ENCODE measurements at places on chromosomes 3 and 15.
A peak's percentile ranks its signal among the peaks of the same experiment; 100 is the strongest.

DNA sequence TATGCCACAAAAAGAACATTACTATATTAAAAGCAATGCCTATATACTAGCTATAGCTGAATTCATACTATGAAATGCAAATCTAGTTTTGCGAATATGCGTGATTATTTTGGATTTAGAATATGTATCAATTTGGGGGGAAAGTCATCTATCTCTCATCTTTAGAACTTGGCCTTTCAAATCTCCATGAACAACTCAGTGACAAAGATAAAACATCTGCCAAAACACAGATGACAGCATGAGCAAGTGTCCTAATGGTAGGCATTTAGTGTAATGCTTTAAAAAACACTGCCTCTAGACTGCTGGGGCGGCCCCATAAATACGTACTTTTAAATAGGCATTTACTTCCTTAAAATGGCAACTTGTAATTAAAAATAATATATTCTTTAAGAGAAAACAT is 2.7 kb downstream of the CD47 start:
- no peak for DNase-seq

- DNase-seq, result peak; percentile 27
Observed at GRCh38 chr3:185175370-185175987, 22.6 kb upstream of the C3orf70 start.

DNA sequence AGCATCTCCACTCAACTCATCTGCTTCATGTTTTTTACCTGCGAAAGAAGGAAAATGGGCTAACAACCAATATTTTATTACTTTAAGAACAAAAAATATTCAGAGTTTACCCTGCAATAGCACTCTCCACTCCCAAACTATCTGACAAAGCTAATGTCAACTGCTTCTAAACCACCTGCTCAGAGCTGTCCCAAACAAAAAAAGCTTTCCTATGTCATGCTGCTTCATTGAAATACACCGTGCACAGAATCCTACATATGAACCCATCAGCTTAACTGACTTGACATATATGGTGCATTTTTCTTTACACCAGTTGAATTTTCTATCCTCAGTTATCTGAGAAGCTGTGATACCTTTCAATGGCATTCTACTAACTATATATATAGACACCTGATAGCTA is 16.5 kb downstream of the SLTM start:
- no peak for DNase-seq

GRCh38 chr15:90810354-90810753 is 58.0 kb upstream of the FURIN start:
- DNase-seq, result no peak

- DNase-seq, result no peak
Observed at GRCh38 chr3:124810970-124811369, 76.2 kb downstream of the ITGB5 start.

DNA sequence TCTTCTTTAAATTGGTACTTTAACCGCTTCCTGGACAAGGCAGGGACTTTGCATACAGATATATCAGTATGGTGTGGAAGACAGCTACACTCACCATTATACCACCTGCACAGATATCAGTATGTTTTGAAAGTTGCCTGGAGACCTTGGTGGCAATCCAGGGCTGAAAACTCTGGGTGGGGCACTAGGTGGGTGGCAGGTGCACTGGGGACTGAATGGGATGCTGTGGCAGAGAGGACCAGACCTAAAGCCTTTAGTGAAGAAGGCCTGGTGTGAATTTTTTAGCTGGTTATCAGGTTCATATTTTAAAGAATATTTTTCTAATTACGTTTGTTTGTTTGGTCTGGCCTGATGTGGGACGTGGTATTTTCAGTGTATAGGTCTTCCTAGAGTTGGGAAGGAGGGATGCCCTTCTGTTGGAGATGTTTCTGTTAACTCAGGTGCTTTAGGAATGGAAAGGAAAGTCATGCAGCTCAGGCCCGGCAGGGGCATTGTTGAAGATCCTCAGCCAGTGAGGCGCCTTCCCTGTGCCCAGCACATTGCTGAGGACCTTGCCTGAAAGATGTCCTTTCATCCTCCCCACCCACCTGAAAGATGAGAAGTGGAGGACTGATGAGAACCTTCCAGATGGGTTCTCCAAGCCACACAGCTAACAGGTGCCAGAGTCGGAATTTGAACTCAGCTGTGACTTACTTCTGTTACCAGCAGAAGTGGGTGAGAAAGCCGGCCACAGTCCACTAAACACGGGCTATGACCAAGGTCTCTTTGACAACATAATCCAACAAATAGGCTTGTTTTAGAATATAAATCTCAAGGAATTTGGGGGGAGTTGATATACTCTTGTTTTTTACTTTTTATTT is 77.3 kb downstream of the APBA2 start:
- DNase-seq, result no peak

DNA sequence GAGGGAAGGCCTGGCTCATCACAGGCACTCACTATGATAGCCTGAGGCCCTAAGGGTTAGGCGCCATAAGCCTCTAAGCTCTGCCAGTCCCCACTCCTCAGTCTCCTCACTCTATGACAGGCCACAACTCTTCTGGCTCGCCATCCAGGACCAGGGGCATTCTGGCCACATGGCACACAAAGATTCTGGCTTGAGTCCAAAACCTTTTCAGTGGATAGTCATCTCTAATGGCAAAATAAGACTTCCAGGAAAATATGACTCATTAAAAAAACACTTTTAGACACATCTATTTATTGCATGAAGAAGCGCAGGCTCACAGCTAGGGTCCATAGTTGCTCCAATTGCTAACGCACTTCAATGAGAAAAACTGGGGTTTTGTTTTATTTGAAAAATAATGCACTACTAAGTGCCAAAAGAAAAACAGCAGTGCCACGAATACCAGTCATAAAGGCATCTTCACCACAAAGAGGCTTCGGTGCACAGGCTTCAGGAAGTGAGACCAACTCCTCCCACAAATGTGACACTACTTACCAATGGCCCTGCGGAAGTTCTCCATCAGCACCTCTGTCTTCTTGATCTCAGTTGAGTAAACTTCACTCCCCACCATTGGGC is 11.1 kb downstream of the RUVBL1 start:
- DNase-seq, result peak; percentile 67

GRCh38 chr3:102174832-102175374 is 259.9 kb upstream of the ZPLD1 start:
- no peak for DNase-seq

- peak; percentile 39 for DNase-seq
Observed at GRCh38 chr3:143644370-143645089, 203.7 kb downstream of the SLC9A9 start.

DNA sequence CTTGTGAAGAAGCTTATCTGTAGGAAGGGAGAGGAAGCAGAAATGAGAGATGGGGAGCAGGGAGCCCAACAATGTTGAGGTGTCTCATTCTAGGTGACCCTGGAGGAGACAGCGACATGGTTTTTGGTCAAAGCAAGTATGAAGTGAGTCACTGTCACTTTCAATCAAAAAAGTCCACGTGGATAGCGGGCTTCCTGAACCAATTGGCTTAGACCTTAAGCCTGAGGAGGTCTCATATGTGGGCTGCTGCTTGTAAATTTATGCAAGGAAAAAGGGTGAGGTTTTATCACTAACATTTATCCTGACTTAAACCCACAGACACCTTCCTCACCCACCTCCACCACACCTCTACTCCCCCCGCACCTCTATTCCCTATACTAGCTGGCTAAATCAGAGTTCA is 22.7 kb downstream of the CLDN11 start:
- no peak for DNase-seq

- DNase-seq, result no peak
Observed at GRCh38 chr15:50182219-50183013, 420 bp downstream of the SLC27A2 start.

DNA sequence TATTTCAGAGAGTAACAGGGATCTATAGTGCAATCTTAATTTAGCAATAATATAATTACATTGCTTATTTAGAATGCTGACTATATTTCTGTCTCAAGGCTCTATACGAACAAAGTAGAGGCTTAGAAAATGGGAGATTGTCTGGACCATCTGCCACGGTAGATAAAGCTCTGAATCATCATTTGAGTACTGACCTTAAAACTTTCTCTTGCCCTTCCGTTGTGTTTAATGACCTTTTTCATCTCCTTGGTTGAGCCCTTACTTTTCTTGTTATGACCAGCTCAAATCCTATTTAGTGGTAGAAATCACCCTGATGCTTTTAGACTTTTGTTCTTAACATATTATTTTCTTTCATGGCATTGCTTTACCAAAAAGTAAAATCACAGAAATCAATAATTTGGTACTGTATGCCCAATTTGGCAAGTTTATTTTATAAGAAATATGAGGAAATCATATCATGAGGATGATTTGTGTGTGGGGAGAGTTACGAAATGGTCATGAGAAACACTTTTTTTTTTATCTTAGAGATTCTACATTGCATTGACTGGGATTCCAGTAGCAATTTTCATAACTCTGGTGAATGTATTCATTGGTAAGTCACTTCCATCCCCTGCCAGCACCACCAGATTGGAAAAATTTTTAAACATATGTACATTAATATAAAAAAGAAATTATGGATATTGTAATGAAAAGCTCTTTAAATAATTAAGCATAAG is 11.0 kb downstream of the NDUFB5 start:
- no peak for DNase-seq

GRCh38 chr15:44136991-44137477 is 58.0 kb downstream of the FRMD5 start:
- DNase-seq, result no peak

GRCh38 chr3:179825527-179826246 is 172.8 kb downstream of the USP13 start:
- DNase-seq, result no peak

DNA sequence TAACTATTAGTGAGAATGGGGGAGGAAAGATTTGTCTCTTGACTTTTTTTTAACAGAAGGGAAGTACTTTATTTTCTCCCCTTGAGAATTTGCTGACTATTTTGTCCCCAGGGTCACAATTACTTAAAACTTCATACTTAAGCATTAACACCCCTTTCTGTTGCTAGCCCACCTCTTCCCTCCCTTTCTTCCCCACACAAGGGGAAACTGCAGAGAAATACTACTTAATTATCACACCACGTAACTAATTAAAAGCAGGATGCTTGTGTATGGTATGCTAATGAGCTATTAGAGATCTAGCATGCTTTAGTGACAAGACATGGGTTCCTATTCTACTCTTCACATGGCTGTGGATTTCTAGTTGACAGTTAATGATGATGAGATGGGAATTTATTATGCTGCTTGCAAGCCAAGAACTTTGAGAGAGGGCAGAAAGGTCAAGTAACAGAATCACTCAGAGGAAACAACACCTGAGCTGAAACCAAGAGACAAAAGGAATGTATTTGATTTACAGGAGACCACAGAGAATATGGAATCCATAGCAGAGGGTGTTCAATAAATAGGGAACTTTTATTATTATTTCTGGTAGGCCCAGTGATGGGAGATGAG is 179.2 kb downstream of the LSAMP start:
- no peak for DNase-seq

- DNase-seq, result peak; percentile 75
Observed at GRCh38 chr3:111797171-111797615, 61.9 kb upstream of the PHLDB2 start.

DNA sequence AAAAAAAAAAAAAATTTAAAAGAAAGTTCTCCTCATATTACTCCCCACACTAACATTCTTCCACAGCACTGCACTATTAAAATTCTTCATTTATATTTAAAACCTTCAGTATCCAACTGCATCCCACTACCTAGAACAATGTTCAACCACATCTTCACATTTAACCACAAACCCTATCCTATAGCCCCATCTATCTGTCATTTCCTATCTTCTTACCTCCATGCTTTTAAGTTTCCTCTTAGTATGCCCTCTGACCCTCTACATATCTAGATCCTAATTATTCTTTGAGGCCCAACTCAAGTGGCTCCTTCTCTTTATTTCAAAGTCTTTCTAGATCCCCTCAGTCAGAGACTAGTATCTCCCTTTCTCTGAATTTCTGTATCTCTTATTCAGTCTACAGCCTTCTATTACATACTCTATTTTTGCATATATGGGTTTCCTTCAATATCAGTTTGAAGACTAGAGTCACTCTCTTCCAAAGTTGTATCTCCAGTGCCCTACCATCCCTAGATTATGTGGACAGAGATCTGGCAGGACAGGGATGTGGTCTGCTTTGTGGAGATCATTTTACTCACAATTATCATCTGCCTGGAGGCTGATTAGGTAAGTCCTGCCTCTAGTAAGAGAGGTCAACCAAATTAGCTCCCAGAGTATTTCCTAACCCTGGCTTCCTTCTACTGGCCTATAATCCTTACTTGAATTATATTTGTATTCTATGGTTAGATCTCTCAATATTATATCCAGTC is 1.4 kb downstream of the CIAO2A start:
- no peak for DNase-seq

DNA sequence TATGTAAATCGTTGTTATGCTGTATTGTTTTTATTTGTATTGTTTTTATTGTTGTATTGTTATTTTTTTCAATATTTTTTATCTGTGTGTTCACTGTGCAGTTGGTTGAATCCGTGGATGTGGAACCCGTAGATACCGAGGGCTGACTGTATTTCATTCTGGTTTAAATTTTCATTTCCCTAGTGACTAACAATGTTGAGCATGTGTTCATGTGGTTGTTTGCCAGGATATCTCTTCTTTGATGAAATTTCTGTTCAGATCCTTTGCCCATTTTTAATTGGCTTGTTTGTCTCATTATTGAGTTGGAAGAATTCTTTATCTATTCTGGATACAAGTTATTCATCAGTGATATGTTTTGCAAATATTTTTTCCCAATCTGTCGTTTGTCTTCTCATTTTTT is 29.7 kb downstream of the STOML1 start:
- no peak for DNase-seq

DNA sequence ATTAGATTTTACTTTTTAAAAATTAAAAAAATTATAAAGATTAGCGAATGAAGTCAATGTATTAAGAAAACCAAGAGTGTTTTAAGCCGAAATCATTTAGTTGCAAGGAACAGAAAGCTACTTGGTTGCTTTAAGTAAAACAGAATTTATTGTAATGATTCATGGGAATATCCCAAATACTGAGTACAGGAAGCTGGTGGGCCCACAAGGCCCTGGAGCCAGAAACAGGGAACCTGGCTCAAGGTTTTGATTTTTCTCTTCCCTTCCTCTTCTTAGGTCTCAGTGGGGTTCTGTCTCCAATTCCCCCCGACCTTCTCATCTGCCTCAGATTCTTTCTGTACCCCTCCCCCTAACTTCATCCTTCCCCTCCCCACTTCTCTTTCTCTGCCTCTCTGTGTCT is 229.0 kb downstream of the TLE3 start:
- no peak for DNase-seq

DNA sequence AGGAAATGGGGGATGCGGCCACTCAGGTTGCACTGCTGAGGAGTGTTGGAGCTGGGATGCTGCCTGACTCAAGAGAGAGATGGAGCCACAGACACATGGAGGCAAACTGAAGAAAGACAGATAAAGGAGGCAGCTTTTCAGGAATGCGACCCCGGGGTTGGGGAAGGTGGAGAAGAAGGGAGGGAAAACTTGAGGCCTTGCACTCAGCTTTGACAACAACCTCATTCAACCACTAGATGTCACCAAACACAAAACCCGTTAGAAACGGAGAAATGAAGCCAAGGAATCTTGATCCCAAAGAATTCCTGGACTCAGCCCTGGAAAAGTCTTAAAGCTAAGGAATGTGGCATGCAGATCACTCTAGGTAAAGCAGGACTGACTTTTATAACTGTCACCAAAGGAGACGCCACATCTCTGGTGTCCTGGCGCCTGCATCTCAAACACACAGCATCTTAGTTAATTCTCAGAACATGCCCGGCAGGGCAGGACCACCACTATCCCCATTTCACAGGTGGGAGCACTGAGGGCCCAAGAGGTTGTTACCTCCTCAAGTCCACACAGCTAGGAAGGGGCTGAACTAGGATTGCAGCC is 59.6 kb upstream of the LMCD1 start:
- peak; percentile 77 for DNase-seq

- peak; percentile 0 for DNase-seq
Observed at GRCh38 chr3:69999140-70000027, at the start of gene SAMMSON. SAMMSON (plus strand) TSS chr3:69999733.

GRCh38 chr3:126208182-126208581 is 27.8 kb upstream of the ALDH1L1 start:
- no peak for DNase-seq
